IMR-90 (cell line): ENCODE measurements at places on chromosomes 11 and 22. TPM values are rescaled to one million over a fixed set of nuclear protein-coding genes. Genes with fewer than 3 reads are reported as not detected.

The API5 gene
- 59.9 and 94.7 TPM in 2 replicates for total RNA-seq

The RSF1 gene
- 18.5 and 26.7 TPM in 2 replicates for total RNA-seq

The OR52N4 gene
- total RNA-seq = not detected in 2 replicates

The FAM83F gene
- not detected in 2 replicates for total RNA-seq

The CBX7 gene
- 0.56 and 0.90 TPM in 2 replicates for total RNA-seq

The RTN4R gene
- 0.18 and 0.28 TPM in 2 replicates for total RNA-seq

The GGA1 gene
- 17.2 and 19.7 TPM in 2 replicates for total RNA-seq

The TRIM6 gene
- total RNA-seq = 3.9 and 5.0 TPM in 2 replicates

The TCN2 gene
- total RNA-seq = 0.56 and 1.3 TPM in 2 replicates

The GALNT18 gene
- total RNA-seq = 9.4 and 11.3 TPM in 2 replicates

The RANGAP1 gene
- 71.2 and 74.4 TPM in 2 replicates for total RNA-seq

The BDNF gene
- total RNA-seq = 152 and 174 TPM in 2 replicates

The SCGB1D2 gene
- not detected in 2 replicates for total RNA-seq

The KCNE3 gene
- under 0.01 and 0.18 TPM in 2 replicates for total RNA-seq

The KCNQ1OT1 gene
- 1.9 and 2.0 TPM in 2 replicates for total RNA-seq

The ESAM gene
- under 0.01 TPM in 1 of 2 replicates, not detected in the other for total RNA-seq

The BATF2 gene
- 0.36 and 0.56 TPM in 2 replicates for total RNA-seq

The USH1C gene
- not detected in 2 replicates for total RNA-seq

The CD3D gene
- total RNA-seq = not detected in 2 replicates

The KDM4E gene
- not detected in 2 replicates for total RNA-seq

The FDXACB1 gene
- total RNA-seq = 3.0 and 3.3 TPM in 2 replicates
